ENCODE measurements at places on chromosomes 12 and 14.

- peak; percentile 87 for DNase-seq
Measured at GRCh38 chr14:52355016-52355431, 40.9 kb downstream of the PTGER2 start.

- DNase-seq: no peak
Measured at GRCh38 chr12:92496790-92497189, 206.0 kb upstream of the PLEKHG7 start.

GRCh38 chr12:51399891-51400290 lies 8.7 kb upstream of the GALNT6 start:
- no peak for DNase-seq

DNA sequence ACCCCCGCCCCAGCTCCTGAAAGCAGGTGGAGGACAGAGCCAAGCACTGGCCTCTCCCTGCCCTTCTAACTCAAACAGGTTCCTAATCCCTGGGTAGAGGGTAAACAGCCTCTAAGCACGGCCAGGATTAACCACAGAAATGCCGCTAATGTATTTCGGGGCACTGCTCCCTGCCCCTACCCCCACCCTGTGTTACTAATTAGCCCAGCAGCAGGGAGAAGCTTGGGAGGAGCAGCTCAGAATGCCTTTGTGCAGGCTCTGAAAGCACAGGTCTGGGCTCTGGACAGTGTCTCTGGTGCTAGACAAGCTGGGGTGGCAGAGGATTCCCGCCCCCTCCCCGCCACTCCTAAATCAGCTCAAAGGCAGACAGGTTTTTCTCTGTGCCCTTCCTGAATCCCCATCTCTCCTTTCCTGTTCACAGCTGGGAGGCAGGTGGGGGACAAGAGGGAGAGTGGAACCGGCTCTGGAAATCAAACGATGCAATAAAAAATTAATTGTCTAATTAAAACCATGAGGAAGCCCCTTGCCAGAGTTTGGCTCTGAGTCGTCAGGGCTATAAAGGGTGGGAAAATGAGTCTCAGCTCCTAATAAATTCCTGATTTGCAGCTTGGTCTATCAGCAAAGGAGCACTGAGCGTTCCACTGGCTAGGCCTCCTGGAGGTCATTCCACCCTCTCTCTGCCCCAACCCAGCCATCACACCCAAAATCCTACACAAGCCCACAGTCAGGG lies 53.0 kb downstream of the SMUG1 start:
- DNase-seq: no peak

DNA sequence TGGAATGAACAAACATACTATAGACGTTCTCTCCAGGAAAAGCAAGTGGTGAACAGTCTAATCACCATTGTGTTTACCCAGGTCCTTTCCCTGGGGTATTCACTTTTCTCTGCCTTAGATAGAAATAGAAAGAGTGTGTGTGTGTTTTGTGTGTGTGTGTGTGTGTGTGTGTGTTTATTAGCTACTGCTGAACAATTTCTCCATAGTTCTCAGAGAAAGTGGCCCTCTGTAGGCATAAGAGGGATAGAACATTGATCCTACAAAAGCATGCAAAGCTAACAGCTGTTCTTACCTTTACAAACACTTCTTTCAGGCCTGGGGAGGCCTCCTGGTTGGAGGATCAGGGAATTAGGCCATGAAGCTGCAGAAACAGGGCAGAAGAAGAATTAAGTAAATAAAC lies 665.7 kb upstream of the TBX3 start:
- DNase-seq: no peak

- peak; percentile 88 for DNase-seq
Measured at GRCh38 chr12:113860950-113861349, 105.2 kb downstream of the RBM19 start.

- DNase-seq: no peak
Measured at GRCh38 chr12:129779033-129779432, 124.8 kb downstream of the TMEM132D start.

DNA sequence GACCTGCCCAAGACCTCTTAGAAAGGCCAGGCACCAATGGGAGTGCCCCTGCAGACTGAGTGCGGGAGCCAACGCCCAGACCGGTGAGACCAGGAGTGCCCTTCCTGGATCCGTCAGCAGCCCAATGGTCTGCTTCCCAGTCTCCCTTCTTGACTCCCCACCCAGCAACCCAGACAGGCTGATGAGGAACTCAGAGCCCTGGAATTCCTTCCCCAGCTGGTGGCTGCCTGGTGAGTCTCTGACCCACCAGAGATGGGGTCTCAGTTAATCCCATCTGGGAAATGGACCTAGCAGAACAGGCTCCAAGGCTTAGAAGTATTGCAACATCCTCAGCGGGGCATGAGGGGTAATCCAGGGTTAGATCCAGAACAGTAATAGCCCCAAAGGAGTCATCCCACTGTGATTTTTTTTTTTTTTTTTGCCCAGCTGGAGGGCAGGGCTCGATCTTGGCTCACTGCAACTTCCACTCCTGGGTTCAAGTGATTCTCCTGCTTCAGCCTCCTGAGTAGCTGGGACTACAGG lies 1.5 kb upstream of the RASAL1 start:
- no peak for DNase-seq

DNA sequence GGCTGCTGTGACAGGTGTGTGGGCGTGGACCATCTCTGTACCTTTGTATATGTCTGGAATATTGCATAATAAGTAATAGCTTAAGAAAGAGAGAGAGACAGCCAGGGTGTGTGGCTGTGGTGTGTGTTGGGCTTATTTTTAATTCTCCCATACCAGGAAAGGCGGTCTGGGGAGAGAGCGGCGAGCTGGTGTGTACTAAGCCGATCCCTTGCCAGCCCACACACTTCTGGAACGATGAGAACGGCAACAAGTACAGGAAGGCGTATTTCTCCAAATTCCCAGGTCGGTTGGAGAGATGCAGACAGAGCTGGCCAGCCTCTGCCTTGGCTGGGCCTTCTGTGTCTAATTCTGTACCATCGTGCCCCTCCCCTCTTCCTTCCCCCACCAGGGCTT lies 63.9 kb downstream of the AACS start:
- no peak for DNase-seq

- DNase-seq: no peak
Measured at GRCh38 chr14:74592476-74593201, 19.4 kb downstream of the LTBP2 start.

GRCh38 chr14:19743256-19743655 lies at the start of gene OR4Q3:
OR4Q3 (plus strand) TSS chr14:19743571.
- peak; percentile 44 for DNase-seq
